IPS-NIHi11 (cell line): ENCODE measurements at places on chromosomes 4 and X.

DNA sequence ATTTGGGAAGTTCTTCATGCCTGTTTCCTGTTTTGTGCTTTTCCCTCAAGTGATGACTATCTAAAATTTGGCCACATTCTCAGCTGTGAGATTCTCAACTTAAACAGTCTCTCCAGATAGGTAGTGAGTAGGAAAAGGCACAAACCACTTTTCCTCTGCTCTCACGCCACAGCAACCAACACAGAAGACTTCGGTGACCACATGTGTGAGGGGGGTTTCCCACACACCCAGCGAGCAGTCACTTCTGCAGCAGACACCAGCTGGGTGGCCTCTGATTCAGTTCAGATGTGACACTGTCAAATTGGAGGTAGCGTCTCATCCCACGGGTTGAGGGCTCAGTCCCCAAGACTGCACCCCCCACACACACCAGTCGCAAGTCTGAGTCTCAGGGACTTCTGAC, 25.1 kb upstream of the CLDN34 start:
- no peak for DNase-seq

GRCh38 chr4:15396157-15396800, 31.6 kb upstream of the C1QTNF7 start:
- peak; percentile 76 for DNase-seq

DNA sequence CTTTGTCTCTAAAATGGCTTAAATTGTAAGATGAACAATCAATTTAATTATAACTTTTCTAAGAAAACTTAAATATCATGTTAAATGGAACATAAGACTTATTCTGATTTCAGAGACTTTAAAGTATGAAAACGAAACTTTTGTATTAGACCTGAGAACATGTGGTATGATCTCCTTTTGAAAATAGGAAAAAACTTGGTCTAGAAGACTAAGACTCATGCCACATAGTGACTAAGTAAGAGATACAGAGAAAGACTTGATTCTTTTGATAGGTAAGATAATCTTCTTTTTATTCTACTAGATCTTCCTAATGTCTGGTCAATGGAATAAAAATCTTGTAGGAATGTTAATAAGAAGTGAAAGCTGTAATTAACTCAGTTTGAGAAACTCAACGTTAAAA, 326.3 kb upstream of the GRIA3 start:
- no peak for DNase-seq

GRCh38 chr4:7236847-7237246, 44.5 kb downstream of the SORCS2 start:
- DNase-seq: no peak

DNA sequence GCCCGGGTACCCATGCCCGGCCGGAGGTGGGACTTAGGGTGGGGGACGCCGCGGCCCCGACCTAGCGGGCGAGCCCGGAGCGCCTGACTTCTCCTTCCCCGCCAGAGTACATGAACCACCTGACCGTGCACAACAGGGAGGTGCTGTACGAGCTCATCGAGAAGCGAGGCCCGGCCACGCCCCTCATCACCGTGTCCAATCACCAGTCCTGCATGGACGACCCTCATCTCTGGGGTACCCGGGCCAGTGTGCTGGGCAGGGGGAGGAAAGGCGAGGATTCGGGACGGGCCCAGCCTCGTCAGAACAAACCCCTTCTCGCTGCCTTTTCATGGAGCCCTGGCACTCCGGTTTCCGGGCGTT, 622 bp downstream of the TAFAZZIN start:
- peak; percentile 82 for DNase-seq

- no peak for DNase-seq
Observed at GRCh38 chrX:15567886-15568616, 32.7 kb downstream of the ACE2 start.

- DNase-seq: no peak
Observed at GRCh38 chr4:127012549-127012948, 620.2 kb upstream of the INTU start.

- no peak for DNase-seq
Observed at GRCh38 chr4:145613566-145614232, 5.5 kb upstream of the MMAA start.

GRCh38 chr4:10959586-10959985, 275.0 kb upstream of the CLNK start:
- DNase-seq: no peak

DNA sequence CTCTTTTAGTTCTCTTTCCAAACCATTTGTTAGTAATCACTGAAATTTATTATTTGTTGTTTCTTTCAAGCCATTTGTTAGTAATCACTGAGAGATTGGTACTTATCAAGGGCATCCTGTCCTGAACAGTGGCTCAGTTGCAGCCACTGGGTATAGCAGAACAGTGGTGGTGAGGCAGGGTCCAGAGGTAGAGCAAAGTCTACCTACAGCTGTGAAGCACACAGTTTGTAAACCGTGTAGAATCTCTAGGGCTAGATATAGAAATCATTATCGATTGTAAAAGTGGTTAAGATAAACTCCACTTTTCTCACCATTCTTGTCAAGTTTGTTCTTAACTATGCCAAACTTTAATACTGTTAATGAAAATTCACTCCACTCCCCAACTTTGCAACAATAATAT, 4.1 kb downstream of the JADE3 start:
- DNase-seq: no peak

GRCh38 chr4:37905533-37906169, 14.8 kb downstream of the TBC1D1 start:
- DNase-seq: no peak

- no peak for DNase-seq
Observed at GRCh38 chr4:125481334-125482045, 166.7 kb downstream of the FAT4 start.

- DNase-seq: no peak
Observed at GRCh38 chrX:41705680-41706374, 17.1 kb downstream of the GPR34 start.

DNA sequence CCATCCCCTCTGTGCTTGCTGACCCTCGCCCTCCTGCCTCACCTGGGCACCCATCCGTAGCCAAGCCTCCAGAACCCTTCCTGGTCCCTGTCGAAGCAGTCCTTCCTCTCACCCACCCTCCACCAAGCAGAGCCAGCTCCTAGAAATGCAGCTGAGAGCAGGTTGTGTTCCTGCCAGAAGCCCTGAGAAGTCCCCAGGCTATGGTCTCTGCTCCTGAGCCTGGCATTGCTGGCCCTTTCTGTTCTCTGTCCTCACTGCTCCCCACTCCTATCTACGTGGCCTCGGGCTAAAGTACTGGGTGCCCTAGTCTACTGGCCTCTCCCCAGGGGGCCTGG, 2.1 kb upstream of the CPZ start:
- DNase-seq: no peak

DNA sequence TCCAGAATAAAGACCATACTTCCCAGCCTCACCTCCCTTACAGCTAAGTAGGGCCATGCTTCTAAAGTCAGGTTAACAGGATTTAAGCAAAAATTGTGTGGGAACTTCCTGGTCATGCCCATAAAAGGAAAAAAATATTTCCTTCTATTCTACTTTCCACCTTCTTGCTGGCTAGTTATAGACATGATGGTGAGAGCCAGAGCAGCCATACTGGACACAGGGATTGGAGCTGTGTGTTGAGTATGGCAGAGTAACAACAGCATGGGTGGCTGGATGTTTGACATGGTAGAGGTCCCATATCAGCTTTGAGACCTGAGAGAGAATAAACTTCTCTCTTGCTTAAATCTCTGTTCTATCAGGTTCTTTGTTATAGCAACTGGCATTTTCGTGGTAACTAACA, 15.1 kb upstream of the CBR4 start:
- DNase-seq: no peak

DNA sequence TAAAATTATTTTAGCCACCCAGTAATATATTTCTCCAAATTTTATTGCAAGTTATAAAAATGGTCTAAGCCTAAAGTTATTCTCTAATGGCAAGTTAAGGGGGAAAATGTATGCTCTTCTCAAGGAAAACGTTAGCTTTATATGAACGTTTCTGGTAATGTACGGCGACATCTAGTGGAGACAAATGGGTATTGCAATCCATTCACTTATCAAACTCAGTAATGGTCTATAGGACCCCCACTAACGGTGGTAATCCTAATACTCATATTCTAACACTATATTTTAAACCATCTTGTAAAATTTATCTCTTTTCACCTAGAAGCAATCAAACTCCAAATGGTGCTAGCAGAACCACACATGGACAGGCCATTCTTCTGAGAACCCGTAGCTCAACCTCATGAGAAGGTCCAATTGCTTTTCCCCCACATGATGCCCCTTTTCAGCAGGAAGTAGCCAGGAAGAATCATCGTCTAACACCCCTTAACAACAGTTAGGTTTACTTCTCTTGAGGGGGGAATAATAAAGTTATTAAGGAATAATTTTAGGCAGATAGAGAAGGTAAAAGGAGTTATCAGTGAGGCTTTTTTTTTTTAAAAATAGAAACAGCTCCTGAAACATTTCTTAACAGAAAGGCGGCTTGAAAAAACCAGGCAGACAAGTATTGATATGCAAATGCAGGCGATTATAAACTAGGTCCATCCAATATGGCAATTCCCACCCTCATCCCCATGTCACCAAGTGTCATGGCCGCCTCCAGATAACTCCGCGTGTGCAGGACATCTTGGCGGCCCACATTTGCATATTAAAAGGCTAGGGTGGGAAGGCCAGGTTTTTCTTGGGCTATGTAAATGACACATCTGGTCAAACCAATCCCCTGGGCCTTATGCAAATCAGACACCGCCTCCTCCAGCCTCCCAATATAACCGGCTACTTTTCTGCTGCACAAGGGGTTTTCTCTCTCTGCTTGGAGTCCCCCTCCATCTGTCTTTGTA, 35.0 kb downstream of the NUDT11 start:
- no peak for DNase-seq

DNA sequence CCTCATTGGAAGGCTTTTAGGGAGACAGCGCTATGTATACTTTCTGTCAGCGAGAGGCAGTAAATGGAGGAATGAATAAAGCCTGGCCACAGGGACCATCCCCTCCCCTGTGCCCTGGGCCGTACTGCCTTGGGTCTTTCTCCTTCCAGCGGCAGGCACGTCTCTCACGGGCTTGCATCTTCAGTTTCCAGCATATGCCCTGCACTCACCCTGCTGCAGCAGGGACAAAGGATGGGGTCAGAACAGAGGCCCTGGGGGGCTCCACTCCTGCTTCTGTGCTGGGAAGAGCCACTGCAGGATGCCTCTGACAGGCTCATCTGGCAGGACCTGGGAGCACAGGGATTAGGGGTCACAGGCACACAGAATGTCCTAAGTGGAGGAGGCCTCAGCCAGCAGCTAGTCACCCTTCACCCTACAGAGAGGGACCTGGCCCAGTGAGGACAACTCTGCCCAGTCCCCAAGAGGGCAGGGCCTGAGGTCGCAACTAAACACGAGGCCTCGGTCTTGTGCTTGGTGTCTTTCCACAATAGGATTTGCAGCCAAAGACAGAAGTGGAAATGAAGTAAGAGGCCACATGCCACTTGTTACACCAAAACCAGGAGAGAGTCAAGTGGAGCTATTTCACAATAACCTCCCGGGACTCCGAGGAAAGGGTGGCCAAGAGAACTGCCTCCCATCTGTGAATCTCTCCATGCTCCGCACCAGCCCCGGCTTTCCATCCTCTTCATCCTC, 150.8 kb downstream of the AFAP1 start:
- DNase-seq: no peak

DNA sequence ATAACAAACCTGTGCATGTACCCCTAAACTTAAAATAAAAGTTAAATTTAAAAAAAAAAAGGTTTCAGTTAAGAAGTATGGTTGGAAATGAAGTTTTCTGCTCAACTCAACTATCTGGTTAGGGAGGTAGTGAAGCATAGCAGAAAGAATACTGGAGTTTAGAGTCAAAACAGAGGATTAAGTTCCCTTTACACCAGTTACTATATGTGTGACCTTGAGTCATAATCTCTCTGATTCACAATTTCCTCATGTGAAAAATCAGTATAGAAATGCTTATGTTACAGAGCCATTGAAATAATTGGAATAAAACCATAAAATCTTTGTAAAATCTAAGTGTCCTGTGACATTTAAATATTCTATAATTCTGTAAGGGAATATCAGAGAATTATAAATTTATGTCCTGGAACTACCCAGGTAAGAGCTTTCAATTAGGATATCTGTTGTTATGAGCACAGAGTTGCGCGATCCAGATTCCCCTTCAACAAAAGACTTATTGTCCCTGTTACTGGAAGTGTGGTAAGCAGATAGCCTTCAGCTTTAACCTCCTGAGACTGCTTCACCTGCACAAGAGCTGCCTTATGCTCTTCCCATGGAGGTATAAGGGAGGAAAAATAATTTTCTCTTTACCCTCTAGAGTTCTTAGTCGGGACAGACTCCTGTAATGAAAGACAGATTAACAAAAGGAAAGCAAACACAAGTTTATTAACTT, 203.8 kb upstream of the NRK start:
- no peak for DNase-seq

DNA sequence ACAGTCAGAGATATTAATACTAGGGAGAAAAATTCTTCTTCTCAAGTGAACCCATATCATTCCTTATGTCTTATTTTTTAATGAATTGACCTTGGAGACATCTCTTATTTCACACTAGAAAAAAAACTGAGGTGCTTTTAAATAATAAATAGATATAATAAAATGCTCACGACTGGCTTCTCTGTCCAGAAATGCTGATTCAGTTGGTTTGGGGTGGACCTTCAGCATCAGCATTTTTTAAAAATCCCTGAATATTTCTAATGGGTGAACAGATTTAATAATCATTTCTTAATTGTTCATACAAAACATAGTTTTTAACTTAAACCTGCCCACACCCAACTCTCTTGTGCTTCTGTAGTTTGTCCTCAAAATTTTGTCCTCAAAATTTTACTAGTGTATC, 283.9 kb downstream of the TECRL start:
- no peak for DNase-seq

- DNase-seq: no peak
Observed at GRCh38 chr4:60619531-60620305, 580.4 kb upstream of the ADGRL3 start.

- no peak for DNase-seq
Observed at GRCh38 chr4:99324979-99325378, 3.8 kb upstream of the ADH1B start.

- no peak for DNase-seq
Observed at GRCh38 chrX:34918091-34918736, 24.4 kb upstream of the FAM47B start.

- no peak for DNase-seq
Observed at GRCh38 chr4:77074381-77074831, 1.4 kb downstream of the CCNI start.

- no peak for DNase-seq
Observed at GRCh38 chrX:99663136-99663535, 746.9 kb downstream of the PCDH19 start.

- DNase-seq: no peak
Observed at GRCh38 chr4:112245383-112245782, 13.8 kb downstream of the AP1AR start.

DNA sequence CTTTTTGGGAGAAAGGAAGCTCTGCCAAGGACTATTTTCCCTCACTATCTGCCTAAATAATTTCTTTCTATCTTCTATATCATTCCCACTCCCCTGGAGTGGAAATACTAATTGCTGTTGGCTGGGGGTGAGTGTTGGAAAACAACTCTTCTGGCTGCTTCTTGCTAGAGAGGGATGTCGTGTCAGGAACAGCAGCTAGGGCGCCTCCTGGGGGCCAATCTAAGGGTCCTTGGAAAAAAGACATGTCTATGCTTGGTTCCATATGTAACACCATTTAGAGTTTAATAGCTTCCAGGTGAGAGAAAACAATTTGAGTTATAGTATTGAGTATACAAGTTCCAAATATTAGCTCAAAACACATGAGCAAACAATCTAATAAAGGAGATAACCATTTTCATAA, 111.3 kb downstream of the MAGEE1 start:
- no peak for DNase-seq
